ENCODE measurements at places on chromosomes 11 and 22. TPM values are rescaled to one million over a fixed set of nuclear protein-coding genes. Genes with fewer than 3 reads are reported as not detected.

The DEPDC7 gene
- polyA plus RNA-seq, result 8.6 TPM

The SEC14L2 gene
- 7.0 TPM for polyA plus RNA-seq

The MAPK11 gene
- 7.1 TPM for polyA plus RNA-seq

The SEPTIN5 gene
- polyA plus RNA-seq, result 32.1 TPM

The APIP gene
- 41.0 TPM for polyA plus RNA-seq

The RIMBP3B gene
- not detected for polyA plus RNA-seq

The CNIH2 gene
- 5.4 TPM for polyA plus RNA-seq

The NPAS4 gene
- polyA plus RNA-seq, result 0.55 TPM

The PGA4 gene
- 0.28 TPM for polyA plus RNA-seq

The TMPRSS6 gene
- 0.33 TPM for polyA plus RNA-seq

The TTC28 gene
- polyA plus RNA-seq, result 45.8 TPM

The DCHS1 gene
- 36.1 TPM for polyA plus RNA-seq

The RIBC2 gene
- polyA plus RNA-seq, result 7.0 TPM

The CHRM1 gene
- not detected for polyA plus RNA-seq

The MIOX gene
- polyA plus RNA-seq, result 6.1 TPM

The FOLR3 gene
- polyA plus RNA-seq, result 1.1 TPM

The CATSPER1 gene
- not detected for polyA plus RNA-seq

All from left kidney (tissue), 8 donors.